ENCODE measurements at places on chromosomes 3 and 15.

DNA sequence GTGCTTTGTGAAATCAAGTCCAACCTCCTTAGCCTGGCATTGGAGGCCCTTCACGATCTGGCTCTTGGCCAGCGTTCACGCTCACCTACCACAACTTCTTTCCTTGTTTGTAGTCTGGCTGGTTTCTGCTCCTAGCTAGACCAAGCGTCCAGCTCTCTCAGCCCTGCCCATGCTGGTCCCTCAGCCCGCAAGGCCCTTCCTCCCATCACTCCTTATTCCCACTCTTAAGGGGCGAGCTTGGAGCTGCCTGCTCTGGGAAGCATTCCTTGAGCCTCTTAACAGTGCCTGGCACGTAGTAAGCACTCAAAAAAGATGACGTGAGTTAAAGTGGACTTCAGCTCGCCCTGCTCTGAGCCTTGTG is 8.7 kb downstream of the SLC6A6 start:
- no peak for DNase-seq

GRCh38 chr3:52321481-52321880 is 5.4 kb downstream of the DNAH1 start:
- DNase-seq = no peak

GRCh38 chr15:24848050-24848449 is 106.7 kb upstream of the SNRPN start:
- no peak for DNase-seq

DNA sequence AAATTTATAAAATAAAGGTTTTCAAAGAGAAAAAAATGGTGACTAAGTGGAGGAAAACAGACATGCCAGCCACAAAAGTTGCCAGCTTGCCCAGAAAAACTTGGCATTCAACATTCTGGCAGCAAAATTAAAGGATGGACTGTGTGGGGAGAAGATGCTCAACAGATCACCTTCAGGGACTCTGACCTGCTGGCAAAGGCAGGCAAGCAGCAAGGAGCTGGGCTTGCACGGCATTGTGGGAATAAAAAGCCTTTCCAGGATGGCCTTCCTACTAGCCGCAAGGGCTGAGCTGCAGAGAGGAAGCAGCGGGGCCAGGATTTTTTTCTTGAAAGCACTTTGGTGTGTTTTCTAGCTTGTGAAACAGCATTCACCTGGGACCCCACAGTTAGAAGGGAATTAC is 101.9 kb upstream of the CACNA2D3 start:
- DNase-seq = no peak

- no peak for DNase-seq
Observed at GRCh38 chr3:161508852-161509477, 12.4 kb downstream of the OTOL1 start.

GRCh38 chr3:38479431-38480092 is 16.6 kb upstream of the EXOG start:
- DNase-seq = peak; percentile 32

GRCh38 chr3:101177577-101177976 is 142.8 kb downstream of the IMPG2 start:
- DNase-seq = no peak

- DNase-seq = no peak
Observed at GRCh38 chr3:2839876-2840275, 270.3 kb downstream of the IL5RA start.

DNA sequence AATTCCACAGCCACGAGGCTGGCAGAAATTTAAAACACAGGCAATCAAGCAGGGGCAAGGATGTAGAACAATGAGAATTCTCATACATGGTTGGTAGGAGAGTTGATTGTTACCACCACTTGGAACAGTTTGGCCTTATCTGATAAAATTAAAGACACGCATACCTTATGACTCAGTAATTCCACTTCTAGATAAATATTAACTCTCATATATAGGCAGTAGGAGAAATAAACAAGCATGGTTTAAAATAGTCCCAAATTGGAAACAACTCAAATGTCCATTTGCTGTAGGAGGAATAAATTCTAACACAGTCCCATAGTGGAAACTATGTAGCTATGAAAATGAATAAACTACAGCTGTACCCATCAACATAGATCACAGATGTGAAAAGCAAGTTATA is 42.3 kb upstream of the USP3 start:
- no peak for DNase-seq

- no peak for DNase-seq
Observed at GRCh38 chr3:24161841-24162240, 216.8 kb downstream of the NR1D2 start.
